ENCODE measurements at places on chromosomes 7 and 10.

DNA sequence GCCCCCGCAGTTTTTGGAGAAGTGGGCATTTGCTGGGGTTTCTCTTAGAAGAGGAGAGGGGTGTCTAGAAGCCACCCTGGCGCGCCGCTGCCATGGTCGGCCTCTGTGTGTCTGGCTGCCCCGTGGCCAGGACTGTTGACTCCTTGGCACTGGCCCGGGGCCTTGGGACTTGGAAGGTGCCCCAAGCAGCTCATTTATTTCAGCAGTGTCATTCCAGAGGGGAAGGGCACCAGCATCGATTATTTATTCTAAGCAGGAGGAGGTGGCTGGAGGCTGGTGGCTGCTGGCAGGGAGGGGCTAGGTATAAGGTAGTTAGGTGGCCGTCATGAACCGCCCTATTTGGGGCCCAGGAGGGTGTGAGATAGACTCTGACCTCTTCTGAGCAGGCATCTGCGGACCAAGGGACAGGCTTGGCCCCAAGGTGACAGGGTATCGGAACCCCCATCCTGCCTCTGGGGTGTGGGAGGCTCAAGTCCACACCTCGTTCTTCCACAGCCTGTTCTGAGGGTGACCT lies 1.6 kb downstream of the GTF2IRD1 start:
- no peak for DNase-seq

GRCh38 chr7:27151931-27152815 lies at the start of gene HOXA3:
Gene HOXA3 (minus strand): TSS chr7:27152583. CDS start chr7:27110640, 41,943 bp downstream.
- no peak for DNase-seq

DNA sequence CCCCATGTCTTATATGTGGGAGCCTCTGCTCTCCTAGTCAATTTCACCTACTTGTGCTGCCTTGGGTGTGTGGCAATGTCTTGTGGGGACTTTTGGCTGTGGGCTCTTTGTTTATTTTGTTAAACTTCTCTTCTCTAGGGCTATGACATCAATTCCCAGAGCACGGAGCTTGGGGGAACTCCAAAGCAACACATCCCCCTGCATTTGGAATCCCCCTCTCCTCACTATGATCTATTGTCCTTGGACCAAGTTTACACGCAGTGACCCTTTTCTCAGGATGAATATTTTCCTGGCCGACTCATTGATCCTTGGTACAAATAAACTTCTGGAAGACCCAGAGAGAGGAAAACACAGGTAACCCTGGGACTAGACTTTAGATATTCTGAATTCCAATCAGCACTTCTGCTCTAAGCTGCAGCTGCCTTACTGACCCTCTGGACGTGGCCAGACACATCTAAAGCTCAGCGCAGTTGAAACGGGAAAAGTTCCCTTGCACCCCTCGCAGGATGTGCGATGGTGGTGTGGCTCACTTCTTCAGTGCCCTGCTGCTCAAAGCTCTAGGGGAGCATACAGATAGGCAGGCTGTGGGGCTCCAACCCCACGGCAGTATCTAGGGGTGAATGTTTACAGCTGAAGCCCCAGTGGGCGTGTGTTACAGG lies 110.8 kb downstream of the TMEM178B start:
- DNase-seq, result no peak

DNA sequence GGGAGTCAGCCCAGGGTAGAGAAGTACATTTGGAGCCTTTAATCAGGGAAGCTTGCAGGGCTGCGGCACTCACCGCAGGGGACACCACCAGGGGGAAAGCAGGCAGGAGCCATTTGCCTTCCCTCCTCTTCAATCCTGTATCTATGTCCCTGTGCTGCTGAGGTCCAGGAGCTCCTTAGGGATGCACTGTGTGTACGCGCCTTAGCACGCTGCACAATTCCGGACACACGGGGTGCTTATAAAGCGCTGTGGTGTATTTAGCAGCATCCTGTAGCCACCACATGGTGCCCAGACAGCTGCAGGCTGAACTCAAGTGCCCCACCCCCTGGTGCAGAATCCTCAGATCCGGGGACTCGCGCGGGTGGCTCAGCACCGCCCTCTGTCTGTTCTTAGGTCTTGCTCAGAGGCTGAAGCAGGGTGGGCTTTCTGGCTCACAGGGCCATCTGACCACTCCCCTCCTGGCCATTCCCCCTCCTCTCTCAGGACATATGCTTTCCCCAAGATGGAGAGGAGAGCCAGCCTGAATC lies 421.4 kb downstream of the SDK1 start:
- peak; percentile 13 for DNase-seq

- DNase-seq, result no peak
Observed at GRCh38 chr10:113617086-113617485, 46.8 kb downstream of the NRAP start.

DNA sequence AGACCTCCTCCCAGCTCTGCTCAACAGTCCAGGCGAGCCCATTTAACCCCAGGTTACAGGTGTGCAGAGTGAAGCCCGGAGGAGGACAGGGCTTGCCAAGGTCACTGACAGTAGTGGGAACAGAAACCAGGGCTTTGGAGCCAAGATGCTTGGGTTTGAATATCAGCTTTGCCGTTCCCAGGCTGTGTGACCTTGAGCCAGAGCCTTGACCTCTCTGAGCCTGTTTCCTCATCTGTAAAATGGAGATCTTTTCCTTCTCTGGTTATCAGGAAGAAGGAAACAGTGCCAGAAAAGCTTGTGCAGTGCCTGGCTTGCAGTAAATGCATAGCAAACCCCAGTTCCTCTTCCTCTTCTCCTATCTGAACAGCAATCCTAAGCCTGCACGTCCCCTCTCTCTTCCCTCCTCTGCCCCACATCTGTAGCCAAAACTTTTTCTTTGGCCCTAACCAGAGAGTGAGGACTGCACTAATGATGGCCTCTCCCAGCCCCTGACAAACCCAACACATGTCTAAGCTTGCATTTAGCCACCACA lies 21.4 kb upstream of the MLXIPL start:
- DNase-seq, result no peak

DNA sequence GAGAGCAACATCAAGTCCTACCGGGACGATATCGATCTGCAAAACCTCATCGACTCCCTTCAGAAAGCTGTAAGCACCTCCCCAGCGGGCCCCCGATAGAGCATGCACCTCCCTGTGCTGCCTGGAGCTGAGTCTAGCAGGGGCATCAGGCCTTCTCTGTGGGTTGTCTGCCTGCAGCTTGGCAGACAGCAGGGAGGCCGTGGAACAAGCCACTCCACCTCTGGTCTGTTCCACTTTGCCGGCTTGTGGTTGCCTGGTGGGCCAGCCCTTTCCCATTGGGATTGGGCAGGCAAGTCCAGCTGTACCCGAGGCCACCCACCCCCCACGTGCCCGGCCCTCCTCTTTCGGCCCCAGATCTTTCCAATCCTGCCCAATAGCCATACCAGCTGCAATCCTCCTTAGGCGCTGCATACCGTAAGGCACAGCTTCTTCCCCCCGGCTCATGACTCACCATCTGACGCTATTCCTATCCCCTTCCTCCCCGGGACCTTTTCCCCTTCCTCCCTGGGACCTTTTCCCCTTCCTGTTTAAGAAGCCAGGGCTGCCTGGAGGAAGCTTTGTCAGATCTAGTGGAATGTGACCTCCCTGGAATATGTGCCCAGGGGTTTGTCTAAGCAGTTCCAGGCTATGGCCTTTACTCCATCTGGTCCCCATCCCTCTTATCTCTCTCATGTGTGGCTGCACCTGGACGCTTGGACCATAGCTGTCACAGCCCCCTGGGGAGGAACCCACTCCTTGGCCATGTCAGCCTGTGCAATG lies 28.1 kb upstream of the SH2D4B start:
- DNase-seq, result peak; percentile 89

- peak; percentile 81 for DNase-seq
Observed at GRCh38 chr10:31490858-31491504, 172.0 kb downstream of the ZEB1 start.

DNA sequence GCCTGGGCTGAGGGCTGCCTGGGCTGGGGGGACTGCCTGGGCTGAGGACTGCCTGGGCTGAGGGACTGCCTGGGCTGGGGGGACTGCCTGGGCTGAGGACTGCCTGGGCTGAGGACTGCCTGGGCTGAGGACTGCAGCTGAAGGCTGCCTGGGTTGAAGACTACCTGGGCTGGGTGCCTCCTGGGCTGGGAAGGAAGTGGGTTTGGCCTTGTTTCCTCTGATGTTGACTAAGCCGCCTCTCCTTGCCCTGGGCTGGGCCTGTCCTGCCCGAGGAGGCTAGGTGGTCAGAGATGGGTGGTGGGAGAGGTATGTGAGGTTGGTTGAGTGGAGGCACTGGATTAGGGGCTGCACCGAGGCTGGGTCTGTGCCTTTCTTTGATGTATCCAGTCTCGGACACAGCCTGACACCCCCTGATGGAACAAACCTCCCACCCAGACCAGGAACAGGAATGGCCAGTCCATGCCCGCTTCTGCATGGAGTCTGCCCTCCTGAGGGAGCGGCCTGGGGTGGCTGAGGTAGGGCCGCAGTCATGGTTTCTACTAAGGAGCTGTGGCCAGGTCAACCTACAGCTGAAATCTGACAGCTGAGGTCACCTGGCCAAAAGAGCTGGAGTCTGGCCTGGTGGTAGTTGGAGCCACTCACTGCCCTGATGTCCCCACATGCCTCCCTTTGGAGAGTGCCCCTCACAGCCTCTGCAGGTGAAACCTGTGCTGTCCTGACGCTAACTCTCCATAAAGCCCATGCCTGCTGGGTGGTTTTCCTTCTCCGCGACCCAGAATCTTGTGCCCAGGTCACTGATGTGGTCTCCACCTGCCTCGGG lies 22.3 kb downstream of the SCART1 start:
- DNase-seq, result no peak

DNA sequence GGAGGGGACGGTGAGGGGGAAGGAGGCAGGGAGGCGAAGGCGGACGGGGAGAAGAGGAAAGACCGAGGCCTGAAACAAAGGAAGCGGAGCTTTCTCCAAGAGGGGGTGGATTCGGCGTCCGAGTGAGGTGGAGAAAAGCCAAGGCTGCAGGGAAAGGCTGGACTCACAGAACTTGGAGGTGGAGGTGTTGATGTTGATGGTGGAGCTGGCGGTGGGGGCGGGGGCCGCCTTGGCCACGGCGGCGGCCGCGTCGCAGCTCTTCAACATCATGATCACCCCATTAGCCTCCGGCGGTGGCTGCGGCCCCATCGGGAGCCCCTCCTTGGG lies 578 bp downstream of the CACUL1 start:
- peak; percentile 27 for DNase-seq

GRCh38 chr7:46764100-46764936 lies 817.6 kb downstream of the TNS3 start:
- peak; percentile 95 for DNase-seq

Measured in cardiac fibroblast (primary cell).